Left lobe of liver (tissue), 2 donors: ENCODE measurements at places on chromosomes 12 and 14. TPM values are rescaled to one million over a fixed set of nuclear protein-coding genes. Genes with fewer than 3 reads are reported as not detected.

DNA sequence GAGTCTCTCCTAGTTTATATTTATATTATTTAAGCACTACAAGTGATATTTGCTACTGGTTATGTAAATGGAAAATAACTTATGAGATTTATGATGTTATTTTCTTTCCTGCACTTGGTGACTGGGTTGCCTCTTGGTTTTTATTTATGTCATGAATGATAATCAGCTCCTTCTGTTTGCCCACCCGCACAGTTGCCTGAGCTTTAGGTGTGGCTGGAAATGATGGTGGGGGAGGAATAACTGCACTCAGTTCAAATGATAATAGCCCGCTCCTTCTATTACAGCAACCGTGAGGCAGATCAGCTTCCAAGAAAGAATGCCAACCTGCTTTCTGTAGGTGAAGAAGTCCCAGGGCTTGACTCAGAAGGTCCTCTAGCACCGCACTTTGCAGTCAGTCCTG lies 190.2 kb upstream of the CAND1 start:
- no peak for DNase-seq

- DNase-seq: no peak
These were observed 163.0 kb upstream of the TMCC3 start for GRCh38 chr12:94813314-94813713.

DNA sequence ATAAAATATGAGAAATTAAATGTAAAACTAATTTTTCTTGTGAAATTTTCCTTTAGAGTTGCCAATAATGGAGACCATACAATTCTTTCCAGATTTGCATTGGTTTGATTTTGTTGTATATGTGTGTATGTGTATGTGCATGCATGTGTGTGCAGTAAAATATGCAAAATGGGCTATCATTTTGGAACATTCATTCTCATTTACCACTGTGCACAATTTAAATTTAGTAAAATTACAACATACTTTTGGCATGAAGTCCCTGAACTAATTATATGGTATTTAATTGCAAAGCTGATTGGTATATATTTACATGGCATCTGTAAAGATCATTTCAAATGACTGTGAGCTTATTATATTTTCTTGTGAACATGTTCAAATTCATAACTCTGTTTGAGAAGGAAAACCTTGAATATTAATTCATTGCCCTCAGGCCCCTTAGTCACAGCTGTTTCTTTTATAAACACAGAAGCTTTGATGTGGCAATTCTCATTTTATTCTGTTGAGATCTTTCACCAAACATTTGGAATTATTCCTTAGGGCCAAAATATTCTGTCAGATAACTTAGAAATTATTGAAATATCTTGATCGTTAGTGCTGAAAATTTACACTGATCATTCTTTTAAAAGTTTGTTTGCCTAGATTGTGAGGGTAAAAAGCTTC lies 17.6 kb downstream of the KERA start:
- DNase-seq: no peak

GRCh38 chr14:76589246-76589645 lies 172.0 kb upstream of the VASH1 start:
- DNase-seq: no peak

- no peak for DNase-seq
These were observed 242.0 kb downstream of the BMP4 start for GRCh38 chr14:53714495-53715192.

- DNase-seq: no peak
These were observed 14.8 kb downstream of the OSBPL8 start for GRCh38 chr12:76544601-76545261.

DNA sequence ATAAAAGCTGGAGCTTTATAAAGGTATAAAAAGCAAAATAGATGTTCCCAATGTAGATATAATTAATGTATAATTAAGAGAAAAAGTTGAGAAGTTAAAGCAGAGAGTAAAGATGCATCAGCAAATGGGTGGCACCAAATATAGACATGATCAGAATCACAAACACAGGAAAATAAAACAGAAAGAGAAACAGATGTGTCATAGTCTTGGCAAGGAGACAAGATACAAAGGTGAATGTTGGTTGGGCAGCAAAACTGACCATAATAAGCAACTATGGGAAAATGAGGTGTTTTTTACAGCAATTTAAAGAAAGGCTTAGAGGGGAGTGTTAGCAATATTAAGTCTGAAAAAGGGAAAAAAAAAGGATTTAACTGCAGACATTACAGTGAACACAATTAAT lies 135.4 kb upstream of the CLEC14A start:
- DNase-seq: no peak

- DNase-seq: peak; percentile 24
These were observed 130.4 kb downstream of the DICER1 start for GRCh38 chr14:95026851-95027463.

DNA sequence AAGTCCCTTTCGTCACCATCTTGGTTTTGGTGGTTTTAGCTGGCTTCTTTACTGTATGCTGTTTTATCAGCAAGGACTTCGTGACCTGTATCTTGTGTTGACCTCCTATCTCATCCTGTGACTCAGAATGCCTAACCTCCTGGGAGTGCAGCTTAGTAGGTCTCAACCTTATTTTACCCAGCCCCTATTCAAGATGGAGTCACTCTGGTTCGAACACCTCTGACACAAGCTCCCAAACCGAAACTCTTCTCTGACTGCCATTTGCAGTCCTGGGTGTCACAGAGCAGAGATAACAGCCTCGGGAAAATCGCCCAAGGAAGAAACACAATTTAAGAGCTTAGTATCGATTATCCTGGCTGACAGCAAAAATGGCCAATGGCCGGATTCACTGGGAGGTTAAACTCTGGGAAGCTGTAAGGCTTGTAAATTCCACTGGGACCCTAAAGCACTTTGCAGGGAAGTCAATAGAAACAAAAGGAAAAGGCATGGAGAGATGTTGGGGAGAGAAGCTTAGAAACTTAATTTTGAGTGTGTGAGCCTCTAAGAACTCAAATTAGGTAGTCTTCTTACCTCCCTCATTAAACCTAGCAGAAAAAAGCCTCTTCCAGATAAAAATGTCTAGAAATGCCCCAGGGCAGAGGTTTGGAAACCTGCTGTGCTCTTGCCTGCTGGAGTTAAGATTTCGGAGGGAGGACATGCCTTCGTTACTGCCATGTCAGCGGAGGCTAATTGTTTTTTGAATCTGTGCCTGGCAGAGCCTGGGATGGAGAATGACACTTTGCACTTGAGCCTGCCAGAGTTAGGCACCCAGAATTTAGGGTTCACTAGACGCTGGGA lies 56.5 kb upstream of the RPH3A start:
- no peak for DNase-seq

- no peak for DNase-seq
These were observed 34.9 kb downstream of the ETV6 start for GRCh38 chr12:11684393-11684792.

- DNase-seq: no peak
These were observed 102.9 kb upstream of the FSCB start for GRCh38 chr14:44609876-44610510.

- DNase-seq: peak; percentile 54
These were observed 42.7 kb upstream of the CRACR2A start for GRCh38 chr12:3795492-3796133.

DNA sequence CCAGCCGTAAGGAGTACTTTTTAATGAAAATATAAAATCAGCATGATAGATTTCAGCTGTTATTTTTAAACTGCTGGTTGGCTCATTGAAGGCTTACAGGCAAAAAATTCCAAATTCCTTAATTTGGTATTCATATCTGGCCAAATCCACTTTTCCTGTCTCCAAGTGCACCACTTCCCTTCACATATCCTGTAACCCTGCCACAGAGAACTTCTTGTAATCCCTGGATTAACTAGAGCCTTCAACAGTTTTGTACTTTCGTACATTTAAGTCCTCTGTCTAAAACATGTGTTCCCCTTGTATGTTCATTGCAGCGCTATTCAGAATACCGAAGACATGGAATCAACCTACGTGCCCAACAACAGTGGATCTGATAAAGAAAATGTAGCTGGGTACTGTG lies 9.6 kb downstream of the PUS7L start:
- DNase-seq: no peak

DNA sequence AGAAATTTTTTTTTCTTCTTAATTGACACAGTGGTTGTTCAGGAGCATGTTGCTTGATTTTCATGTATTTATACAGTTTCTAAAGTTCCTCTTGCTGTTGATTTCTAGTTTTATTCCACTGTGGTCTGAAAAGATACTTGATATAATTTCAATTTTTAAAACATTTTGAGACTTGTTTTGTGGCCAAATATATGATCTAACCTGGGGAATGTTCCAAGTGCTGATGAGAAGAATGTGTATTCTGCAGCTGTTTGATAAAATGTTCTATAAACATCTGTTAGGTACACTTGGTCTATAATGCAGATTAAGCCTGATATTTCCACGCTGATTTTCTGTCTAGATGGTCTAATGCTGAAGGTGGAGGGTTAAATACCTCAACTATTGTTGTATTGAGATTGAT lies 151.4 kb upstream of the IFNG-AS1 start:
- no peak for DNase-seq

GRCh38 chr14:105365101-105365500 lies 33.2 kb upstream of the TEX22 start:
- DNase-seq: no peak

DNA sequence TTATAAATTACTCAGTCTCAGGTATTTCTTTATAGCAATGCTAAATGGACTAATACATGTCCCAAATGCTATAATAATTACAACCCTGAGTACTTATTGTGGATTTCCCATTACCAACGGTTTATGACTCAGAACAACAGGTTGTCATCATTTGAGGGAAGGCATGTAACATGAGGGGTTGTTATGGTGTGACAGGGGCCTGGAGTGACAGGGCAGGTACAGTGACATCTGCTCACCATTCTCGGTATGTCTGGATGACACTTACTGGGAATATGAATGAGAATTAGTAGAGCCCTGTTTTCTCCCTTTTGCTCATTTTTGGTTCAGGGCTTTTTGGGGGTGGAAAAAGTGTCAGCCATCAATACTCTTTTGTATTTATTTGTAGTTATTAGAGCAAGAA lies 36.2 kb upstream of the FERMT2 start:
- DNase-seq: no peak

DNA sequence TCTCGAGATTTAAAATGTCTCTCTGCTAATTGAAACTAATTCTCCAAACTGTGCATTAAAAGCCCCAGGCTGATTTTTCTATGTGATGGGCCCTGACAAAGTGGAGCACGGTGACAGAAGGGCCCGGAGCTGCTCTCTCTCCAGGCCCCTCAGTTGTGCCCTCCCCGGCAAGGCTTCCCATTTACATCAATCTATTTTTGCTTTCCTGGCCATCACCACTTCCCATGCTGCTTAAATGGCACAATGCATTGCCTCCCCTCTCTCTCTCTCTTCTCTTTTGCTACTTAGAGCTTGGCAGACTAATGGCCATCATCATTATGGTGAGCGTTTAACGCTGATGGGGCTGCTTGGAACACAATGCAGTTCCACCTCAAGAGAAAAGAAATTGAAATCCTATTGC lies 270.7 kb upstream of the DIO3 start:
- no peak for DNase-seq

DNA sequence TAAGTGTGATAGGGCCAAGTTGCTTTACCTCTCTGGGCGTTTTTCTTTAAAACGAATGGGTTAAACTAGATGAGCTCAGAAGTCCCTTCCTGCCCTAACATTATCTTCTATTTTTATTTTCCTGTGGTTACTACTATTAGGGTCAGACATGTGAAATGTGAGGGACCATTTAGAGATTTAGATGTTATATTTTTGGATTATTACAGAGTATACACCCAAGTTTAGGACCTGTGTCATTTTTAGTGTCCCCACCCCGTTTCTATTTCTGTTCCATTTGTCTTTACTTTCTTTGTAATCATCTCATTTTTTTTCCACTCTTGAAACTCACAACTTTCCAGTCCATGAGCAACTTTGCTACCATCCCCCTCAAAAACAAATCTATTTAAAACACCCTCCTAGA lies 56.3 kb downstream of the SLC4A8 start:
- no peak for DNase-seq

GRCh38 chr14:21101802-21102413 lies 1.0 kb downstream of the TMEM253 start:
- no peak for DNase-seq

DNA sequence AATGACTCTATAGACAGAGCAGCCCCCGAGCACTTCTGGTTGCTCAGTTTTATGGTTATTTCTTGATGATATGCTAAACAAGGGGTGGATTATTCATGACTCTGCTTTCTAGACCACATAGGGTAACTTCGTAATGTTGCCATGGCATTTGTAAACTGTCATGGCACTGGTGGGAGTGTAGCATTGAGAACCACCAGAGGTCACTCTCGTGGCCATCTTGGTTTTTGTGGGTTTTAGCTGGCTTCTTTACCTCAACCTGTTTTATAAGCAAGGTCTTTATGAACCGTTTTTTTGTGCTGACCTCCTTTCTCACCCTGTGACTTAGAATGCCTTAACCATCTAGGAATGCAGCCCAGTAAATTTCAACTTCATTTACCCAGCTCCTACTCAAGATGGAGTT lies 1036.2 kb upstream of the FLRT2 start:
- no peak for DNase-seq

- DNase-seq: no peak
These were observed 4.0 kb downstream of the P2RX2 start for GRCh38 chr12:132622437-132623071.

DNA sequence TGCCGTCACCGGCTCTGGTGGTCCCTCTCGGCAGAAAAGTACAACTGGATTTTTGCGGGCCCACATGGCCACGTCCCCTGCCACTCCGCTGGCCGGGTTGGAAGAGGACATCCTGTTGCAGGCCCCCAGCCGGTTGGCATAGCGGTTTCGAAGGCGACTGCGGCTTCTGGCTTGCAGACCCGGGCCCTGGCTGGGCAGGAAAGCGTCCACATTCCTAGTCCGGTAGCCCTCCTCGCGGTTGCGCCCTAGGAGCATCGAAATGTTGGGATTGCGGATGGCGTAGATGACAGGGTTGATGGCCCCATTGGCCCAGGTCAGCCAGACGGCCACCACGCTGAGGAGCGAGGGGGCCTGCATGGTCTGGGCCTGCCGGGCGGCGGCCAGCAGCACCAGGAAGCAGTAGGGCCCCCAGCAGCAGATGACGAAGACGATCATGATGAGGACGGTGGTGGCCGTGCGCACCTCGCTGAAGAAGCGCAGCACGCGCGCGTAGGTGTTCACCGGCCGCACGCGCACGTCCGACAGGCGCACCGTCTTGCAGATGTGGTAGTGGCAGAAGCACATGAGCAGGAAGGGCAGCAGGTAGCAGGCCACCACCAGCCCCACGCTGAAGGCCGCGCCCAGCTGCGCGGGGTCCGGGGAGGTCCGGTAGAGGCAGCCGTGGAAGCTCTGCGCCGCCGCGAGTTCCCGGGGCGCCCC lies 1.2 kb downstream of the GPR135 start:
- peak; percentile 48 for DNase-seq

- no peak for DNase-seq
These were observed 21.9 kb upstream of the PTPRB start for GRCh38 chr12:70659077-70659606.

The ATL1 gene
- total RNA-seq: 0.48 TPM

The KRT83 gene
- not detected for total RNA-seq

The KCNMB4 gene
- 0.65 TPM for total RNA-seq

The NEUROD4 gene
- not detected for total RNA-seq

The SRGAP1 gene
- 1.1 TPM for total RNA-seq

The TAS2R42 gene
- not detected for total RNA-seq

The CLEC9A gene
- not detected for total RNA-seq

The LGALS3 gene
- 3.9 TPM for total RNA-seq

The TSHR gene
- 0.15 TPM for total RNA-seq
